Neuronal stem cell (in vitro differentiated cells): ENCODE measurements at places on chromosomes 3 and 15.

DNA sequence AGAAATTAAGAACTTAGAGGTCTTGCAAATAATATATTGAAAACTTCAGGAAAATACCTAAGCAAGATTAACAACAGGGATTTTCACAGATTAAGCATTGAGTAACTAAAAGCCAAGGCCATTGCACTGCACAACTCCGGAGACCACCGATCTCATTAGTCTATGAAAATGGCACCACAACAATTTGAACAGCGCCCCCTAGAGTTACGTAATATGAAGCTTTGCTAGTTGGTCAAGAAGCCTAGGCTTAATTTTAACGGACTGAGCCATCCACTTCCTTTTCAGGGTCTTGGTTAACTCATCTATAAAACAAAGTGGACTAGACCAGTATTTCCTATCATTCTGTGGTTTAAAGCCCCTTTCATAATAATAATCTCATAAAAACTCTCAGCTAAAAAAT lies 24.8 kb downstream of the TMEM212 start:
- no peak for DNase-seq

GRCh38 chr15:69735121-69735520 lies 282.5 kb downstream of the RPLP1 start:
- peak; percentile 29 for DNase-seq

DNA sequence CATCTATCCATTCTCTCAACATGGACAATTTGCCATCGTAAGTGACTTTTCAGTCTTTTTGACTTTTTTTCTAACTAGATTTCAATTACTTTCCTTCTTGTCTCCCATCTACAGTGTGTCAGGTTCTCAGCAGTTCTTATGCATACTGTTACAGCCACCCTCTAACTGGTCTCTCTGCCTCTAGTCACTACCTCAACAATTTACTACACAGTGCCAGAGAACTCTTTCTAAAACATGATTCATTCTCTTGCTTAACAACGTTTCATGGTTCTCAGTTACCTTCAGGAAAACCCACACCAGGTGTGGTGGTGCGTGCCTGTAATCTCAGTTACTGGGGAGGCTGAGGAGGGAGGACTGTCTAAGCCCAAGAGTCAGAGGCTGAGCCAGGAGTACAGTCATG lies 95.4 kb downstream of the DIPK2A start:
- DNase-seq = no peak

DNA sequence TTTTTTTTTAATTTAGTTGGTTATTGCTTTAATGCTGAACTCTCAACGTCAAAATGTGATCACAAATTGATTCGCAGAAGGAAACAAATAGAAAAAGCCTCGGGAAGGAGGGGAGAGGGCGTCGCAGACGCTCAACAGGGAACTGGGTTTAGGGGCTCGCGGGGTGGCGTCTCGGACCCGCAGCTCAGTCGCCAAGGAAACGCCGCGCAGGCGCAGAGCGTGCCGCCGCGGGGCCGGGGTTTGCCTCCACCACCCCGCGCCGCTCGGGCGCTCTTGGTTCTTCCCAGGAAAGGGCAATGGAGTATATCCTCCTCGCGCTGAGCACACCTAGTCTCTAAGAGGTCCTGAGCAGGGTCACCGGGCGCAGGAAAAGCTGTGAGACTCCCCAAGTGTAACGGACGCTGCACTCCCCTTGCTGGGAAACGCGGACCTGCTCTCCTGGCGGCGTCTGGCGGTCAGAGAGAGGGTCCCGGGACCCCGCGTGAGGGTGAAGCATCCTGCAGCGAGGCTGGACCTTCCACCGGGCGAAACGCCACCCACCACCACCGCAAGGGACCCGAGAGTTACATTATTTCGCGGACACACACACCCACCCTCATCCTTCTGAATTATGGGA lies 753 bp downstream of the PLCH1 start:
- peak; percentile 84 for DNase-seq

DNA sequence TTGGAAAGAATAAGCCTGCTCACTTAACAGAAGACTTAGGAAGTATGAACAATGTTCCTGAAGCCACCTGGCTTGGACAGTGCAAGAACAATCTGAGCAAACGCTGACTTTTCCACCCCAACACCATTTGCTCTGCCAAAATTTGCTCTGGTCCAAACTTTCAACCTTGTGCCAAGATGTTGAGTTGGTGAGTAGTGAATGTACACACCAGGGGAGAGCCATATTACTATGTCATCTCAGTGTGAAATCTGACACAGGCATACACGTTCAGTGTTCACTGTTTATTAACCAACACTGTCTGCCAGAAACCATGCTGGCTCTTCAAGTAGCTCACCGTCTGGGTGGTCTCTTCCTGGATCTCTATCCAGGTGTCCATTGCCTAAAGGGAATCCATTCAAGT lies 152.9 kb upstream of the LPP start:
- no peak for DNase-seq

DNA sequence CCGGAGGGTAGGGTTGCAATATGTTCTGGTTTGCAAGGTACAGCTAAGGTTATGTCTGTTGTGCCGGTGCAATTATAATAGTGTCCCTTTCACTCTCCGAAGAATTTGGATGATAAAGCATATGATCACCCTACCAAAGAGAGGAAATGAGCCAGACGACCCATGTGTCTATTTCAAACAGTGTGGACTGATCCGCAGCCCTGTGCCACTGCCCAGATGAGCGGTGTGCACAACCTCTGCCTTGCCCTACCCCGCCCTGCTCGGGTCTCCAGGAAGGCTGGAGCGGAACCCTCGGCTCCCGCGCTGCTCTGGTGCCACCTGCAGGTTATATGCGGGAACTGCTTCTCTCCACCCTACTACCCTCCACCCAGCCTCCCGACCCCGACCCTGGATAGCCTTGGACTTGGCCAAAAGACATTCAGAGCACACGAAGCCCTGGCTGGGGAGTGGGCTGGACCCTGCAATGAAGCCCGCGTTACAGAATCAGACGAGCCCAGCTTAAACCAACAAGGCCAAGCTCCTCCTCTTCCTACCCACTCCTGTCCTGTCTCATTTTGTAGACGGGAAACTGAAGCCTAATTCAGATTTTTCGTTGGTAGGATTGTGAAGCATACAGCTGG lies 68.4 kb upstream of the CHRNB4 start:
- peak; percentile 67 for DNase-seq

DNA sequence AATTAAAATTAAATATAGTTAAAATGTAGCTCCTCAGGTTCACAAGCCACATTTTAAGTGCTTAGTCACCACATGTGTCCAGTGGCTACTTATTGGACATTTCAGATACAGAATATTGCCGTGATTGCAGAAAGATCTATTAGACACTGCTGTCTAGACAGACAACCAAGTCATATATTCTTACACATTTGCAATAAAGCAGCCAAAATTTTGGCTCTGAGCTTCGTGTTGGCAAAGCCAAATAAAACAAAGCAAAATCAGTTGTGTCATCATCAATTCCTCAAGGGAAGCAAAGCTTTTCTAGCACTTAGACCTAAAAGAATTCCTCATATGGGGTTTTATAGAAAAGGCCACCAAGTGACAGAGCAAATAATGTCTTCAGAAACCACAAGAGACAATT lies 193.1 kb upstream of the LPP start:
- no peak for DNase-seq

GRCh38 chr15:29822684-29823459 lies 604 bp upstream of the TJP1 start:
- no peak for DNase-seq

DNA sequence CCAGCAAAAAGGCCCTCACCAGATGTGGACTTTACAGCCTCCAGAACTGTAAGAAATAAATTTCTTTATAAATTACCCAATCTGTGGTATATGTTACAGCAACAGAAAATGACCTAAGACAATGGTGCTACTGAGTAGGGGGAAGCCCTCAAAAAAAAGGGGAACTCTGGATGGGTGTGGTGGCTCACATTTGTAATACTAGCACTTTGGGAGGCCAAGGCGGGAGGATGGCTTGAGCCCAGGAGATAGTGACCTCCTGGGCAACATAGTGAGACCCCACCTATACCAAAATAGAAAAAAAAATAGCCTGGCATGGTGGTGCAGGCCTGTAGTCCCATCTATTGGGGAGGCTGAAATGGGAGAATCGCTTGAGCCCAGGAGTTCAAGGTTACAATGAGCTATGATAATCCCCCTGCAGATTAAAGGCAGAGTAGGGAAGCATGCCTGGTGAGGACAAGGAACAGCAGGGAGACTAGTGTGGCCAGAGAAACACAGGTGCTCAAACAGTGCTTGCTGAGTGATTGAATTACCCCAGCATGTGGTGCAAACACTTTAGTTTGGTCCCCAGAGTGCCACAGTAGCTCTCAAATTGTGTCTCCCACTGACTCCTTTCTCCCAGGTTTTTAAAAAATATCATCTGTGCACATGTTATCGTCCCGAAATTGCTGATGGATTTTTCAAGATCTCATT lies 13.9 kb upstream of the USP3 start:
- no peak for DNase-seq

DNA sequence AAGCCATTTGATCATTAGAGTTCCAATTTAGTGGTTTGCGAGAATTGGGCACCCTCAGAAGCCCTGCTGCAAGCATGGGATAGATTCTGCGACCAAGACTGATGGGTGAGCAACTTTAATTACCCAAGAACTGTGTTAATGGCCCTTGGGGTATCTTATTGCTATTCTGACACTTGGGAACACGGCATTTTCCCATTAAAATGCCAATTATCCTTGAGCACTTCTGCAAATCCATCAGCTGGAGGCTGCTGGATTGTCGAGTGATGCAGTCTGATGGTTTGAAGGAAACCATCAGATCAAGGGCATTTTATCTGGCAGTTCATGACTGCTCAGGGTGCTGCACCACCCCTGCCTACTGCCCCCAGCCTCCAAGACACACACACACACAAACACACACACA lies 183.6 kb upstream of the PROK2 start:
- DNase-seq = no peak

GRCh38 chr3:119810018-119810435 lies 28.1 kb downstream of the NR1I2 start:
- no peak for DNase-seq

DNA sequence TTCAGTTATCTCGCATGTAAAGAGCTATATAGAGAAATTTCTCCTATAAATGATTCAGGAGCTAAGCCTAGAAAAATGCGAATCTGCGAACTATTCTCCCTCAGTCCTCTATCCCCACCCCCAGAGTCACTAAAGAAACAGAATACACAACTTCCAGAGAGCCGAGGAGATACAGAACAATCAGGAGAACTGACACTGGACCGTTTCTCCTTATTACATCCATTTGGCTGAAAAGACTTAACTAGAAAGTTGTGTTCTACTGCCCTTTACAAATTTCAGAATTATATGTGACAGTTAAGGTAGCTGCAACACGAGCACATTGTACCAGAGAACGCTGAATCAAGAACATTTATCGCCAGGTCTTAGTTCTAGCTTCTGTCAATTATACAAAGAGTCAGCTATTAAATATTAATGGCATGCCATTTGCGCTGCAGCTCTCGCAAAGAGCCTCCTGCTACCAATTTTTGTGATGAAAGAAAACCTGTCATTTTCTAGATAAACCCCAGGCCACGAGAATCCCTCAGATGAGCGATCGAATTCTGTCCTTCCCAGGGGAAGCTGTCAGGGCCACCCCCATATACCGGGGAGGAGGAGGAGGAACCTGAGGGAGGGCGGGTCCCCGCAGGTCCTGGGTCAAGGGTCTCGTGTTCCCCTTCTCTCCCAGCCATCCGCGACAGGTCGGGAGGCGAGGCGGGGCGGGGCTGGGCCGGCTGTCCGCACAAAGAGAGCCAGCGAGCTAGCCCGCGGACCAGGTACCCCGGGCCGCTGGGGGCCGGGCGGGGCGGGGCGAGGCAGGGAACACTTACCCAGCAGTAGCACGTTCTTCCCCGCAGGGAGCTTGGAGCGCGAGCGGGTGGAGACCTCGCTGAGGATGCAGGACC lies 878 bp downstream of the DYNC1LI1 start:
- DNase-seq = peak; percentile 81

GRCh38 chr3:166405465-166405864 lies 568.2 kb upstream of the BCHE start:
- DNase-seq = no peak

GRCh38 chr3:112908252-112908651 lies 61.6 kb upstream of the CD200R1L start:
- DNase-seq = no peak

GRCh38 chr3:195591852-195592251 lies 8.1 kb upstream of the APOD start:
- DNase-seq = no peak

DNA sequence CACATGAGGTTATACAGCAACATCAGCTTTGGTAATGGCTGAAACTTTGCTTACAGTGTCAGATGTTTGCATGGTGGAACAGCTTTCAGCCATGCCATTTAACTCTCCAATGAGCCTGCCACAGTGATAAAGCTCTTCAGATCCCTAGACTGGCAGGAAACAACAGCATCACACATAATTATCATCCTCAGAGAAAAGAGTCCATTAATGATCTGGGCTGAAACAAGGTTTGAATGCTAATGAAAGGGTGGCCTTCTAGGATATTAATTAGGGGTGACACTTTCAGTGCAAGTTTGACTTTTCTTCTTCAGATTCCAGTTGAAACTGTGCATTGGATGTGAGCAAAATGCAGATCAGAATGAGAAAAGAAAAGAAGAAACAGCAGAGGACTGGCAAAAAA lies 166.6 kb downstream of the IGSF11 start:
- DNase-seq = no peak

GRCh38 chr3:160649596-160649995 lies 27.4 kb upstream of the ARL14 start:
- DNase-seq = no peak

GRCh38 chr3:62888778-62889177 lies 13.6 kb upstream of the CADPS start:
- DNase-seq = no peak

GRCh38 chr3:144344925-144345548 lies 373.4 kb downstream of the DIPK2A start:
- DNase-seq = no peak

DNA sequence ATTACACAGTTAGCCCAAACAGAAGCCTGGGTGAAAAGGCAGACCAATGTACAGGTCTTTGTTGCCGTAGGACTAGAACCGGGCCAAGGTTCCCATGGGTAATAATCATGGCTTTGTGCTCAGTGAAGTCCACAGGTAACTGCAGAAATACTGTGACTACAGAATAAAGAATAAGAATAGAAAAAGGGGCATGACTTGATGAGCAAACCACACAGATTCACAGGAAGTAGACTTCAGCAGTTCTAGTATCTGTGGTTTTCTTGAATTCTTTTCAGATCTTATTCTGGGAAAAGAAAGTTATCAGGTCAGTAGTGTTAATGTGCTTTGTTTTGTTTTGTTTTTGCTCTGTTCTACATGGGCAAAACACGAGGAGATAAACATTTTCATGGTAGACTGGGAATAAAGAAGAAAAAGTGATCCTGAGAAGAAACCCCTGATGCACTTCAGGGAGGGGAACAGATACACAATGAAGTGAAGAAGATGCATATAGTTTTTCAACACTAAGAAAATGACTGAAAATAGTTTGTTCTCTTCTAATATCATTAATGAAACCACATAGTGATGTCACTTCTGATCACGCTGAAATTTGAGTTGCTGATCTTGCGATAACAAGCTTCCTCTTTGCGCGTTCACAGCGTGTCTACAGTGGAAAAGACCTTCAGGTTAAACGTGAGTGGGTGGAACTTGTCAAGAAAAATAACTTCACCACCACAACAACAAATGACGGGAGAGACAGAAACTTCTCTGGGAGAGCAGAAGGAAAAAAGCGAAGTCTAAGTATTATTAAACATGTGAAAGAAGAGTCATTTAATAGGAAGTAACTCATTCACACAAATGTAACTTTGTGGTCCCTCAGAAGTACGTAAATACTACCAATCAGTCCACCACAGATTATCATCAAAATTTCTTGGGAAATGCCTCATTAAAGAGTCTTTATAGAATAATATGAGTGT lies 315.8 kb upstream of the SATB1 start:
- no peak for DNase-seq
